ENCODE measurements at places on chromosomes 4 and X.

DNA sequence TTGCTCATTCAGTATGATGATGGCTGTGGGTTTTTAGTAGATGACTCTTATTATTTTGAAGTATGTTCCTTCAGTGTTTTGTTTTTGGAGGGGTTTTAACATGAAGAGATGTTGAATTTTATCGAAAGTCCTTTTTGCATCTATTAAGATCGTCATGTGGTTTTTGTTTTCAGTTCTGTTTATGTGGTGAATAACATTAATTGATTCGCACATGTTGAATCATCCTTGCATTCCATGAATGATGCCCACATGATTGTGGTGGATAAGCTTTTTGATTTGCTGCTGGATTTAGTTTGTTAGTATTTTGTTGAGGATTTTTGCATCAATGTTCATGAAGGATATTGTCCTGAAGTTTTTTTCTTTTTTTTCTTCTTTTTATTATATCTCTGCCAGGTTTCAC, 347.4 kb upstream of the EPHA5 start:
- no peak for DNase-seq

GRCh38 chr4:132169660-132170059, 979.4 kb upstream of the PCDH10 start:
- DNase-seq = no peak

- DNase-seq = no peak
Measured at GRCh38 chrX:67574696-67575095, 30.9 kb downstream of the AR start.

- no peak for DNase-seq
Measured at GRCh38 chr4:16864199-16864598, 34.2 kb downstream of the LDB2 start.

- DNase-seq = no peak
Measured at GRCh38 chrX:48966796-48967579, 4.7 kb downstream of the KCND1 start.

GRCh38 chr4:167233685-167234315, 494 bp downstream of the SPOCK3 start:
- peak; percentile 62 for DNase-seq

DNA sequence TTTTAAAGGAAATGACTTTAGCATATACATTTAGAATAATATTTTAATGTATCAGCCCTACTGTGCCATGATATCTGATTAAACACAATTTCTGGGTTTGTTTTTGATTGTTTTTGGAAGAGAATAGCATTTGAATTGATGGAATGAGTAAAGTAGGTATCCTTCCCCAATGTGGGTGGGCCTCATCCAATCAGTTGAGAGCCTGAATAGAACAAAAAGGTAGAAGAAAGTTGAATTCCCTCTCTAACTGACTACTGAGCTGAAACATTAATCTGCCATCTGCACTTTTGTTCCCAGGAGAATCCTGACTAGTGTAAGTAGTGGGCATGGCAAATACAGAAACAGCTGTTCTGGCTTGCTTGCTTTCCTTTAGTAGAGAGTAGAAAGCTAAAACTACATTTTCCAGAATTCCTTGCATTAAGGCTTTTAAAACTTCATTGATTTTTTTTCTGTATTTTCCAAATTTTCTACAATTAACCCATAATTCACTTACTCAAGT, 9.7 kb upstream of the SEC24D start:
- DNase-seq = no peak

- DNase-seq = no peak
Measured at GRCh38 chr4:96776920-96777527, 937.1 kb downstream of the PDHA2 start.

DNA sequence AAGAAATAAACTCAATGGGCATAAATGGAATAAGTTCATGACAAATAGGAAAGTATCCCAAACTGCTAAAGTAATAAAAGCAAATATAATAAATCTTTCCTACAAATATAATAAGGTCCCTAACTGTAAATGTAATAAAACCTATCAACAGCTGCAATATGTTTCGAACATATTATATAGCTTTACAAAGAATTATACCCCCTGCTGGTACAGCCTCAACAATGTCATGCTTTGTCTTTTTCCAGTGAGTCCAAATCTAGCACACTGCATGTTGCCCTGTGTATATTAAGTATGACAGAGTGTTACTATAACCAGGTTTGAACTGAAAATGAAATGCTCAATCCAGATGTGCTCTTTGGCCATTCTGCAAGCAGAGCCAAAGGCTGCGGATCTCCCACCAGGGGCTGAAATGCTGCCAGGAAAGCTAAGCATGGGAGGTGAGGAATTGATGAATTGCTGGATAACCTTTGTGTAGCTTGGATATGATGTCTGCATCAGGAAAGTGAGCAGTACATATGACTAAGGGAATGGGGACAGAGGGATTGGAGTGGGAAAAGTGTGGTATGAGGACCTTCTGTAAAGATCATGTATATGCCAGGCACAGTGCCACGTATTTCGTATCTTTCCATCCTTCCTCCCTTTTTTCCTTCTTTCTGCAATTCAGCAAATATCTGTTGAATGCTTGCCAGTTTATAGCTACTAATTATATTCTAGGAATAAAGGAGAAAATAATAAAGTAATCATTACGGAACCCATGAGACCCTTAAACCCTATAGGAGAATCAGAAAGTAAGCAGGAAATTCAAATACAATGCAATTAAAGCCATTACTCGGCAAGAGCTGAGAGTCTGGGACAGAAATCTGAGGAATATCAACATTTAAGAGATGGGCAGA, 954.6 kb upstream of the LCORL start:
- DNase-seq = no peak

GRCh38 chr4:57763070-57763469, 652.9 kb upstream of the IGFBP7 start:
- DNase-seq = no peak

DNA sequence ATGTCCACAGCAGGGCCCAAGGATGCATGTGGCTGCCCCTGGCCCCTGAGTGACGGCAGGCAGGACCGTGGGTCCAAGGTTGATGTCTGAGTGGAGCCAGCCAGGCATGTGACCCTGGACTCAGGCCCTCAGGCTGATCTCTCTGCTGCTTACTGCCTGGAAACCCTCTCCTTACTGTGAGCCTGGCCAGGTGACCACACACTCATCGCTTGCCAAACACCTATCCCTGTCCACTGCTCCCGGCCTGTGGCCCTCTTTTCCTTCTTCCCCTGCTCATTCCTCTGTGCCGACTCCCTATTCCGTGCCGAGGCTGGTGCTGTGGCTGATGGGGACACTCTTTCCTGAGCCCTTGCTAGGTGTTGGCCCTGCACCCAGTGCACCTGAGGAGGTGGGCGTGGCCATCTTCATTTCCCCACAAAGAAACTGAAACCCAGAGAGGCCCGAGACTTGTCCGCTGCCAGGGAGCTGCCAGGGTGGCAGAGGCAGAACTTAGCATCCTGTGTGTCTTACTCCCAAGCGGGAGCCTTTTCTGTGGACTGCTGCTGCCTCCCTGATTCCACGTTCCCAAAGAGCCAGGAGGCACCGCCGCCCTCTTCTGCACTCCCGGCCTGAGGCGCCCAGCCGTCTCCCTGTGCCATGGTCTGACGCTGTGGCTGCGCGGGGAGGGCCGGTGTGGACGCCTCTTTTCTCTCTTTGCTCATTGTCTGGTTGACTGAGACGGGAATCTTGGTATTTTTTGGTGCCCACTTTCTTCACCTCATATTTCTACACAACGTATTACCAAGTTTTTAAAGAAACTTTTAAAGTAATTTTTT, 11.2 kb upstream of the RNF4 start:
- no peak for DNase-seq

- DNase-seq = no peak
Measured at GRCh38 chr4:3765271-3766035, 732 bp upstream of the ADRA2C start.

GRCh38 chr4:41857226-41857641, 78.0 kb upstream of the TMEM33 start:
- no peak for DNase-seq
